ENCODE measurements at places on chromosomes 3 and 15. TPM values are rescaled to one million over a fixed set of nuclear protein-coding genes. Genes with fewer than 3 reads are reported as not detected.

The FHIT gene
- total RNA-seq, result not detected

DNA sequence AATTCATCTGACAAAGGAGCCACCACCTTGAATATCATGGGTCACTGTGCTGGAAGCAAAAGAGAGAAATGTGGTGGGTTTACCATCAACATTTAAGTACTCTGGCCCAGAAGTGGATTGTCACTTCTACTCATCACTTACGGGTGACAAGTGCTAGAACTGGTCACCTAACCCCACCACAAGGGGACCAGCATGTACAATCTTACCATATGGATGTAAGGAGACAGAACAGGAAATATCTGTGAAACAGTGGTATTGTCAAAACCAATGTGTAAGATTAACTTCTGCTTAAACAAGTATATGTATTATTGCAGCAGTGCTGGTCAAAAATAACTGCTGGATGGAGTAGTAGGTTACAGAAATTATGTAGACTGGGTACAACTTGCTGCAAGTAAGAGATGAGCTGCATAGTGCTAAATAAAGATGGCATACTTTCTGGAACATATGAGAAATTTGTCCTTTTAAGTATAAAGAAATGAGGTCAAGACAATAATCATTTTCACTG, 171.8 kb downstream of the POTEB3 start:
- no peak overlapping the region for H3K27ac ChIP-seq
- H3K27me3 ChIP-seq, result no peaks in the 10 kb centered on the region
- H3K36me3 ChIP-seq, result 0 out of 2 replicates have a peak, but pooled peaks cover 7% of the 10 kb centered on the region
- H3K4me1 ChIP-seq, result peaks cover 22% of the 10 kb centered on the region
- H3K4me3 ChIP-seq, result no peak overlapping the region
- no peak for DNase-seq

The PFN2 gene
- total RNA-seq, result 338 TPM

The ZIC4 gene
- total RNA-seq, result 0.43 TPM

DNA sequence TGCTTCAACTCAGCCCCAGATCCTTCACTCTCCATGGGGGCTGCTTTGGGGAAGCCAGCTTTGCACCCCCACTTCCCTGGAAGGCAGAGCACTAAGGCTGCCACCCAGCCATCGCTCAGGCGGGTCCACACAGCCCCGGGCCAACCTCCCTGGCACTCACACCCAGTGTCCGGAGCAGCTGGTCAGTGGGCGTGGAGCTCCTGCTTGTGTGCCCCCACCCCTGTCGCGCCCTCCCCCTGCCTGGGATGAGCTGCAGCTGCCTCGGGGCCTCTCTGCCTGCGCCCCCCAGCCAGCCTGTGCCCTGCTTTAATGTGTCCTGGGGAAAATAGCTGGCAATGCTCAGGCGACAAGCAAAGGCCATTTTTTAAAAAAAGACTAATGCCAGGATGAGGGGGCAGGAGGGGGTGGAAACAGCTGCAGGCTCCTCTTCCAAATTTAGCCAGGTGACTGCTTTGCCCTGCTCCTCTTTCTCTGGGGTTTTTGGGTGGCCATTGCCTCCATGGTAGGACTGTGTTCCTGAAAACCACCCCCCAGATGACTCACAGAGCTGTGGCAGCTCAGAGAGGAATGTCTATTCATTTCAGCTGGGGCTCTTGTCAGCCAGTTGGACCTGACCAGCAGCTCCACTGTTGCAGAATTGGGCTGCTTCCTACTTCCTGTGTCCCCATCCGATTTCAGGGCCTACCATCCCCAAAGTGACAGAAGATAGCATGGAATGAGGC, 65.0 kb downstream of the CEMIP start:
- no peaks in the 10 kb centered on the region for H3K36me3 ChIP-seq
- H3K27me3 ChIP-seq, result peaks cover 23% of the 10 kb centered on the region
- peak; percentile 46 for DNase-seq
- H3K27ac ChIP-seq, result no peak overlapping the region
- no peak overlapping the region for H3K4me3 ChIP-seq
- H3K4me1 ChIP-seq, result peaks cover 31% of the 10 kb centered on the region

The TRH gene
- total RNA-seq, result not detected

The DTWD1 gene
- total RNA-seq, result 48.2 TPM

GRCh38 chr3:101868534-101869464, 19.5 kb downstream of the NFKBIZ start:
- H3K36me3 ChIP-seq, result no peaks in the 10 kb centered on the region
- DNase-seq, result no peak
- H3K27ac ChIP-seq, result no peak overlapping the region
- H3K4me3 ChIP-seq, result no peak overlapping the region

The ITGA11 gene
- total RNA-seq, result 1.8 TPM

The FEZF2 gene
- total RNA-seq, result not detected

The INKA1 gene
- 3.7 TPM for total RNA-seq

The GOLGA8T gene
- not detected for total RNA-seq

DNA sequence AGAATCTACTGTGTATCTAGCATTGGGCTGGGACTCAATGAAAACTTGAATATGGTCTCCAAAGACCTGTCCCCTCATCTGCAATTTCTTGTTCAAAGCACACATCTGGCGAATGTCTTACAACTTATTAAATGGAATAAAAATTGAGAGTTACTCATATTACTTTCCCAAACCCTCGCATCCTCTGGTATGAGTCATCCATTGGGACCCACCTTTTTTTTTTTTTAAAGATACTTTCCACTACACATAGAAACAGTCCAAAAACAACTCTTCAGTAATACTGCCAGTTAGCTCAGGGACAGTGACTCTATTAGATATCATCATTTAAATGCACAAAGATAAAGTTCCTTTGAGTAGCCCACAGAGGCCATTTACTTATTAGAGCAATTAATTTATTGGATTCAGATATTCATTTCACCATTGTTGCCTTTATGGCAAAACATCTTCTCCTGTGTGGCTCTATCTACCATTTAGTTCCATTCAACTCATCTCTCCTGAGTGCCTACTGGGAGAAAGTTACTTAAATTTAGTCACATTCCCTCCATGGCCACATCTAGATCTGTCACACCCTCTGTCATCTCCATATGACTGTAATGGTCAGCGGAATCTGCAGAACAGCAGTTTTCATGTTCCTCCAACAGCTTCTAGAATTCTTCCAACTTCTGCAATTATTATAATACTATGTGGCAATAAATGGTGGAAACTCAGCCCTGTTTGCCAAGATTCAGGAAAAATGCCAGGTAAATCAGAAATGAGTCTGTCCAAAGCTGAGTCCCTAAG, 77.9 kb upstream of the ARHGEF3 start:
- H3K4me3 ChIP-seq, result no peak overlapping the region
- H3K27me3 ChIP-seq, result no peaks in the 10 kb centered on the region
- peaks cover 35% of the 10 kb centered on the region for H3K4me1 ChIP-seq
- no peak overlapping the region for H3K27ac ChIP-seq
- peak; percentile 29 for DNase-seq

The OR5K2 gene
- not detected for total RNA-seq

GRCh38 chr3:16834214-16834613, 50.5 kb upstream of the PLCL2 start:
- H3K27me3 ChIP-seq, result no peaks in the 10 kb centered on the region
- H3K4me1 ChIP-seq, result peaks cover 2% of the 10 kb centered on the region
- H3K4me3 ChIP-seq, result no peak overlapping the region
- H3K27ac ChIP-seq, result no peak overlapping the region
- DNase-seq, result no peak
- H3K36me3 ChIP-seq, result no peaks in the 10 kb centered on the region

- H3K4me3 ChIP-seq, result no peak overlapping the region
- H3K36me3 ChIP-seq, result no peaks in the 10 kb centered on the region
- H3K27me3 ChIP-seq, result peaks cover 6% of the 10 kb centered on the region
- peaks cover 10% of the 10 kb centered on the region for H3K4me1 ChIP-seq
These were observed 110.4 kb upstream of the PLAAT1 start for GRCh38 chr3:193130576-193130975.

The MKRN3 gene
- not detected for total RNA-seq

GRCh38 chr15:90881181-90881977, 2.9 kb upstream of the FES start:
- H3K27ac ChIP-seq, result no peak overlapping the region
- H3K27me3 ChIP-seq, result no peaks in the 10 kb centered on the region
- no peaks in the 10 kb centered on the region for H3K36me3 ChIP-seq
- no peak for DNase-seq

DNA sequence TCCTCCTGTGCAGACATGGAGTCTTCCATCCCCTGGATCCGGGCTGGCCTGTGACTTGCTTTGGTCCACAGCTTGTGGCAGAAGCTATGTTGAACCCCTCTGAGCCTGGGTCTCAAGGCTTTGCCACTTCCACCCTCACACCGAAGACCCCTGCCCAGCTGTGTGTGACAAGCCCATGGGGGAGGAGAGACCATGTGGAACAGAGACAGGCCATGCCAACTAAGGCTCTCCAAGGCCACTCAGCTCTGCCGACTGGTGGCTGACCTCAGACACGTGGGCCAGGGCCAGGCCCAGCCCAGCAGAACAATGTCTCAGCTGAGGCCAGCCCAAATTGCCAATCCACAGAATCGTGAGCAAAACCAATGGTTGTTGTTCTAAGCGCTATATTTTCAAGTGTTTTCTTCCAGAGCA, 16.4 kb upstream of the CFAP100 start:
- no peak overlapping the region for H3K27ac ChIP-seq
- 0 out of 2 replicates have a peak, but pooled peaks cover 5% of the 10 kb centered on the region for H3K36me3 ChIP-seq
- DNase-seq, result no peak
- H3K4me3 ChIP-seq, result no peak overlapping the region
- H3K27me3 ChIP-seq, result peaks cover 45% of the 10 kb centered on the region
- peaks cover 14% of the 10 kb centered on the region for H3K4me1 ChIP-seq

The CD86 gene
- not detected for total RNA-seq

The DCLK3 gene
- not detected for total RNA-seq

The SPATA12 gene
- total RNA-seq, result not detected

GRCh38 chr15:38455092-38455491, 1.2 kb downstream of the FAM98B start:
- H3K27me3 ChIP-seq, result no peaks in the 10 kb centered on the region
- peak; percentile 12 for DNase-seq
- no peaks in the 10 kb centered on the region for H3K36me3 ChIP-seq
- H3K4me3 ChIP-seq, result peak overlapping the region; percentile 89
- H3K27ac ChIP-seq, result peak overlapping the region; percentile 93

GRCh38 chr3:194200422-194201081, 64.6 kb downstream of the HES1 start:
- no peak overlapping the region for H3K4me3 ChIP-seq
- no peak for DNase-seq
- no peaks in the 10 kb centered on the region for H3K4me1 ChIP-seq
- no peaks in the 10 kb centered on the region for H3K36me3 ChIP-seq
- peaks cover 44% of the 10 kb centered on the region for H3K27me3 ChIP-seq
- H3K27ac ChIP-seq, result no peak overlapping the region

DNA sequence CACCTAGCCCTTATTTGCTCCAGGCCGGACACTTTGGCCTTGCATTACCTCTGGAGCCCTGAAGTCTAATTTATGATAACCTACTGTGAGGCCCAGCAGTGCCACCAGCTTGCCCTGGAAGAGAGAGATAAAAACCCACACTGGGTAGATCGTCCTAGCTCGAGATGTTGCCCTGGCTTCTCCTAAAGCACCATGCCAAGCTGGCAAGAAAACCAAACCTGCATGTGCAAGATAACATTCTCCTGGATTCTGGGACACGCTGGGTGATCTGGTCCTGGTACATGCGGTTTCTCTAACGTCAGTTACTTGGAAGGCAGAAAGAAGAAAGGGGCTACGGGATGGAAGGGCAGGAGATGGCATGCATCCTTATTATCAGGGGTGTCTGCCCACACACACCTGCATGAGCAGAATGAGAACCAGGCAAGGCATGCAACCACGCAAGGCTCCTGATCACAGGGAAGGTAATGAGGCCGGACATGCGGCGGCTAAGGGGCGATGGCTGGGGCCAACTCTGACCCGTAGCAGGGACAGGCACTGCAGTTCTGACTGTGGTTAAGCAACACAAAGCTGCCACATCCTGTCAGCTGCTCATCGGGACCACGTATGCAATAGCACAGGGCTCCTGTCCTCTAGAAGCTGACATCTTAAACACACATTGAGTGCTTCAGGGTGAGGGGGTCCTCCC, 73.0 kb downstream of the OXNAD1 start:
- no peaks in the 10 kb centered on the region for H3K27me3 ChIP-seq
- H3K4me3 ChIP-seq, result no peak overlapping the region
- DNase-seq, result no peak

GRCh38 chr3:6098516-6099157, 762.3 kb upstream of the GRM7 start:
- no peak for DNase-seq
- no peaks in the 10 kb centered on the region for H3K27me3 ChIP-seq
- H3K27ac ChIP-seq, result no peak overlapping the region
- no peak overlapping the region for H3K4me3 ChIP-seq
- H3K4me1 ChIP-seq, result no peaks in the 10 kb centered on the region

DNA sequence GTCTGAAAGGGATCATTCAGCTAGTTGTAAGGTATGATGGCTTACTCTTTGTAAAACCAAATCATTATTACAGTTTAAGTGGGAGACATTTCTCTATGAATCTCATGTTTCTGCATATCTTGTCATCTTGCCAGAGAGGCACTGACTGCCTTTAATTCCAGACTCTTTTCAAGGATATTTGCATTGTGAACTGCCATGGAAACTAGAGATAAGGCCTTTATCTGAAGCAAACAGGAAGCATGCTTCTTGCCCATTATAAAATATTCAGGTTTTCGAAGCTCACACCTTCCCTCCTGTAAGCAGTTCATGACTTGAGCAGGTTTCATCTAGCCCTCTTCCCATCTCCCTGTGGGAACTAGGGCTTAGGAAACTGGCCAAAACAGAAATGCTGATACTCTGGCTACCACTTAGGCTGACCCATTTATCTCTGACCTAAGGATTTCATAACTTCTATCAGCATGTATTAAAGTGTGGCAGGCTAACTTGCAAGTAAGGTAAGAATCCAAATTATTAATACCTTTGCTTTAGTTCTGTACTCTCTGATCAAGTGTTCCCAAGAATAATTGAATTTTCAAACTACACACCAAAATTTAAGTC, 326.6 kb upstream of the ALCAM start:
- H3K27me3 ChIP-seq, result no peaks in the 10 kb centered on the region
- no peak for DNase-seq
- H3K27ac ChIP-seq, result no peak overlapping the region
- no peaks in the 10 kb centered on the region for H3K36me3 ChIP-seq

DNA sequence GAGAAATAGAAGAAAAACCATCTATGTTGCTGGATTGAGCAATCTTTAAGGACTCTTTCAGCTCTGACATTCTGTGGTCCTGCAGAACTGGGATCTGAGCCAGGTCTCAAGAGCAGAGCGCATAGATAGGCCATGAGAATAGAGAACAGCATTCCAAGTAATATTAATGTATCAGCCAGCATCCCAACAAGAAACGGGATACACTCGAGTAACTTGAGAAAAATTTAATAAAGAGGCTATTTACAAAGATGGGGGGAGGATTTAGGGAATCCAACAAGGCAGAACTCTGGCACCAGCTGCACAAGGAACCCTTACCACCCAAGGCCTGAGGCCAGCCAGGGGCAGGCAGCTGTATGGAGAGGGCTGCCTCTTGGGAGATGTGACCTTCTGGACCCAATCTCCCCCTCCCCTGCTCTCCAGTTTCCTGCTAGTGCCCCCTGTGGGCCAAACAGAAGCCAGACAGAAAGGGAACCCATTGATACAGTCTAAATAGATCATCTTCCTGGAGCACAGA, 8.2 kb downstream of the TMOD2 start:
- H3K4me3 ChIP-seq, result peak overlapping the region; percentile 54
- H3K36me3 ChIP-seq, result no peaks in the 10 kb centered on the region
- H3K27ac ChIP-seq, result peak overlapping the region; percentile 59
- H3K4me1 ChIP-seq, result peaks cover 24% of the 10 kb centered on the region
- DNase-seq, result peak; percentile 94

All from HFFc6 (cell line).